Cardiac fibroblast (primary cell): ENCODE measurements at places on chromosomes 1 and 21.

DNA sequence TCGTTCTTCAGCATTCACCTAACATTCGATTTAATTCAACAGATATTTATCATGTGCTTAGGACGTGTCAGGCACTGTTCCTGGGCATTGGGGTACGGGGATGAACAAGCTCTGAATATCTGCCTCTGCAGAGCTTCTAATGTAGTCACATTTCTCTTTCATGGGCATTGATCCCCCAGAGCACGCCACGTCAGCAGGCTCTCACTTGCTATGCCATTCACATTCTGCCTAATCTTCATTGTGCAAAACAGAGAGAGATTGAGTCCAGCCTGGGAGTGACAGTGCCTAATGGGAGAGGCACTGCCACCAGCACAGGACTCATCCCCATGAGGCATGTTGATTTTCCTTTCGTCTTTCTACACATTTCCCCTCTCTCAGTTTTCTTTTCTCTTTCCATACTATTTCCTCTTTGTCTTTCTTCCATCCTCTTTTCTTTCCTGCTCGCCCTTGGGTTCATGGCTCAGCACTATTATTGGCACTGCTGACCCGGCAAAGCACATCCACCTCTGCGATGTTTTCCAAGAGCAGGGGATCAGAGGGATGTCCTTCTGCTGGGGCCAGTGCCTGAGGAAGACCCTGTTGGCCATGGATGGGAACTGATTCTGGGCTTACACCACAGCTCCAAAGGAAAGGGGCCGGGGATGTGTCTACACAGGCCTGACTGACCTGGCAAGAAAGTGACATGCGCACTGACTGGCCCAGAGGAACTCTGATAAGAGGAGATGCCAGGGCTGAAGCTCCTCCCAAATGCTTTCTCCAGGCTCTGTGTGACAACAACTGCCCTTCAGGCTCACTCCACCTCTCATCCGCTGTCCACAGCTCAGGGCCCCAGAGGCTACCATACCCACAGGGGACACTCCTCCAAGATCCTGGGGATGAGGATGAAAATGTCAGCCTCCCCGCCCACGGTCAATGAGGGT lies 195.9 kb downstream of the TOMM20 start:
- DNase-seq, result peak; percentile 40

- DNase-seq, result no peak
Observed at GRCh38 chr1:33826711-33827110, 37.2 kb upstream of the HMGB4 start.

DNA sequence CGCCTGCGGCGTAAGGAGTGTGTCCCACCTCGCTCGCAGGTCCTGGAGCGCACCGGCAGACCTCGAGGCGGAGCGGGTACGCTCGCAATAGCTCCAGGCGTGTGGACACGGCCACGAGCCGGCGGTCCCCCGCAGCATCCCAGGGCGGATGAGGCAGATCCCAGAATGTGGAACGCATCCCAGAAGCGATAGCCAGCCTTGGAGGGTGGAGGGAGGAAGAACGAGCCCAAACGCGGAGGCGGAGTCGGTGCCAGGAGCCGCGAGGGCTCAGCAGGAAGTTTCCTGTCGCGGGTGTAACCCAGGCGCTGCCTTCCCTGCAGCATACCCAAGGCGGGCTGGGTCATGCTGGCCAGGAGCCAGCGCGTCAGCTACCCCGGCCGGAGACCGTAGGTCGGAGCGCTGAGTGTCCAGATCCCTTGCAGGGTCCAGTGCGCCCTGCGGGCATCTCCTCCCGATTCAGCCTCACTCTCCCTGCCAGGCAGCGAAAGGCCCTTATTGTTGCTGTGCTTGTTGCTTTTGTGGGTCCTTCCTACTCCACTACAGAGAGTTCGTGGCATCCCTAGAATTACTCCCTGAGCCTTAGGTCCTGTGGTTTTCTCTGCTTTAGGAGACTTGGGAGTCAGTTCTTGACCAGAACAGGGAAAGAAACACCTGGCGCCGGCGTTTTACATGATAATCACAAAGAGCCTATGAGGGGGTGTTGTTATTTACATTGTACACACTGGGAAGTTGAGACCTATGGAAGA lies 27.7 kb downstream of the STYXL2 start:
- peak; percentile 16 for DNase-seq

DNA sequence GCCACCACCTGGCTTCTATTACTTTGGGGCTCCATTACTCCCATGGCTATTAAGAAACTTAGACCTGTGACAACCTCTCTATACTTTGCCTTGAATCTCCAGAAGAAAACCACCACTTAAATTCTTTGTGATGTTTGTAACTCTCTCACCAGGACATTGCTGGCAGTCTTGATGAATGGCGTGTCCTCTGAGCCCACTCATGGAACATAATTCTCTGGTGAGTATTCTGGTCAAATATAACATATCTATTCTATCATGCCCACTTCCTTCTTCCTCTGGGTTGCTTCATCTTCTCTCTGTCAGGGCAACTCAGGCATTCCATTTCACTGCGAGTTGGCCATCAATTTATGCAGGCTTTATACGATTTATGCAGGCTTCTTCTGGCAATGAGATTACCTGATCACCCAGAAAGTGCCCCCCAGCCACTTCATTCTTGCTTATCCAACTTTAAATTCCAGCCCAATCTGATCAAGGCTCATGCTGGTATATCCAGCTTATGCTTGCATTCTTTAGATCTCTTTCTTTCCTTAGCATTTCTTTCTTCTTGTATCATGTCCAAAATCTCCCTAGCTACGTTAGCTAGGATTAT lies 112.0 kb upstream of the CHRM3 start:
- DNase-seq, result no peak

- peak; percentile 99 for DNase-seq
Observed at GRCh38 chr1:24289937-24290595, 29.1 kb upstream of the GRHL3 start.

DNA sequence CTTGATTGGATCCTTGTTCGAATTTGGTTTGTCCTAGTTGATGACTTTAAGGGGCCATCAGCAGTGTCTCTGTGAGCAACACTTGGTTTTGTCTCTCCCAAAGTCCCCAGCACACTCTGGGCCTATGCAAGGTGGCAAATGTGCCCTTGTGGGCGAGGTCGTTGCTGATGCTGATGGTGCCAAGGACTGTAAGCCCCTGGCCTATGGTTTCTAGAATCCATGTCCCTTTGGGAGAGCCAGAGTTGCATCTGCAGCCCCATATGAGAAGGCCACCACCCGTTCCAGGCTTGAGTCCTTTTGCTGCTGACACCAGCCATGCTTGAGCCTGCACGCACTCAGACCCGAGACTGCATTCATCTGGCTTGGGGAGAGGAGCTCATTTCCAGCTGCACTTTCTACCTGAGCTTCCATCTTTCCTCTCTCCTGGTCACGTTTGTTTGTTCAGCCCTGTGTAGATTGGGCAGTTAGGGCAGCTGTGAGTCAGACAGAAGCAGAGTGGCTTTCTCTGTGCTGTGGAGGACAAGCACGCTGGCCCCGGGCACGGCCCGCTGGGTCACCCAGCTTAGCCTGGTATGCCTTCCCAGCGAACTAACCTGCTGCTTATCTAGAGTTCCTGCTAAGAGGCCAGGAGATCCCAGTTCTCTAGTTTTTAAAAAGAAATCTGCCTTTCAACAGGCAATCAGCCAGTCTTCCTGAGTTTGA lies 52.1 kb upstream of the CSF3R start:
- no peak for DNase-seq

- peak; percentile 35 for DNase-seq
Observed at GRCh38 chr1:32870615-32871363, at the start of gene FNDC5. Gene FNDC5 (minus strand): TSS chr1:32870912.

DNA sequence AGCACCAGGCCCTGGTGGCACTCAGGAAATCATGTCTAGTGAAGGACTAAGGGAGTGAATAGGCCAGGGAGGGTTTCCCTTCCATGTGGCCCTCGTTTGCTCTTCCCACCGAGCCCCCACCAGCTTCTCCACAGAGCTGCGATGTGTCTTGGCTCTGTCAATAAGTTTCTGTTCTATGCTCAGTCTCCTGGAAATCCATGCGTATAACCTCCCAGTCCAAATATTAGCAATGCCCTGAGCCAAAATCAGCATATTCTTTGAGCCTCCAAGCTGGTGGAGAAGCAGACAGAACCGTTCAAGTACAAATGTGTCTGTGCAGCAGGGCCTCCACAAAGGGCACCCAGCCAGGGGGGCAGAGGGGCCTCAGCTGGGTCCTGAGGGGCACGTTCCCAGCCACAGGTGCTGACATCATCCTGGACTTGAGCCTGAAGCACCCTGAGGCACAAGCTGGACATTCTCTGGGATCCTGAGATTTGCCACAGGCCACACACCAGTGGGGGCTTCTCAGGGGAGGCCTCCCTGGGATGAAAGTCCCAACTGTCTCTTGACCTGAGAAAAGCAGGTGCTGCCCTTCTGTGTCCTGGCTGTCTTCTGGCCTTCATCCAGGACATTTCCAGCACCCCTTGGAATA lies 350.5 kb upstream of the VAMP3 start:
- no peak for DNase-seq

- DNase-seq, result peak; percentile 24
Observed at GRCh38 chr1:160081261-160081936, at the start of gene KCNJ9. Gene KCNJ9 (plus strand): TSS chr1:160081538. CDS start chr1:160084031, 2,493 bp downstream.

- DNase-seq, result no peak
Observed at GRCh38 chr1:9732123-9732971, 80.8 kb downstream of the PIK3CD start.

- DNase-seq, result peak; percentile 98
Observed at GRCh38 chr21:26842974-26843932, 2.0 kb downstream of the ADAMTS1 start.
